ENCODE measurements at places on chromosomes 4 and X.

GRCh38 chr4:67401902-67402301 is 143.4 kb downstream of the CENPC start:
- DNase-seq, result no peak

DNA sequence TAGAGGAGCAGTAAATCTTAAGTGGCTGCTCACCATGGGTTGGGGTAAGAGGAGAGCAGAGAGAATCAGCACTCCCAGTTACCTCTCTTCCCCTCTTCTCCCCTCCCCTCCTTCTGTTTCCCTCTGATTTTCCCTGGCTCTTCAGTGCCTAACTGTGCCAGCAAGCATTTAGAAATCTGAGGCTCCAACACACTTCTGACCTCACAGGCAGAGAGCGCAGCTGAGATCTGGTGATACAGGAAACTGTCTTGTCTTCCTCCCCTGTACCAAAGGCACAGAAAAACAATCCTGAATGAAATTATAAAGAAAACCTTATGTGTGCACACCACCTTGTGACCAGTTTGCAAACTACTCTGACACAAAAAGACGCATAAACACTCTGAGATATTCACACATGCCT is 82.4 kb upstream of the SMIM10 start:
- no peak for DNase-seq

GRCh38 chr4:171016145-171016544 is 797.1 kb upstream of the GALNTL6 start:
- DNase-seq, result no peak

DNA sequence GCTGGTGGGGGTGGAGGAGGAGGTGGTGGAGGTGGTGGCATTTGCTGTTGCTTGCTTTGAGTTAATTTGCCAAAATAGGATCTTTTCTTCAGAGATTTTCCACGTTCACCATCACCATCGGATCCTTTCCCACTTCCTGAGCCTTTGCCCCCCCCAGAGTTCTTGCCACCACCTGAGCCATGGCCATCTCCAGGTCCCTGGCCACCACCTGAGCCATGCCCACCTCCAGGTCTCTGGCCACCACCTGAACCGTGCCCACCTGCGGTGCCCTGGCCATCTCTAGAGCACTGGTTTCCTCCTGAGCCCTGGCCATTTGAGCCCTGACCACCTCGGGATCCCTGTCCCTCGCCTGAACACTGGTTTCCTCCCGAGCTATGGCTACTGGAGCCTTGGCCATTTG is 1.9 kb downstream of the IRS4 start:
- DNase-seq, result no peak

GRCh38 chr4:21410372-21410771 is 538.2 kb downstream of the KCNIP4 start:
- DNase-seq, result no peak

DNA sequence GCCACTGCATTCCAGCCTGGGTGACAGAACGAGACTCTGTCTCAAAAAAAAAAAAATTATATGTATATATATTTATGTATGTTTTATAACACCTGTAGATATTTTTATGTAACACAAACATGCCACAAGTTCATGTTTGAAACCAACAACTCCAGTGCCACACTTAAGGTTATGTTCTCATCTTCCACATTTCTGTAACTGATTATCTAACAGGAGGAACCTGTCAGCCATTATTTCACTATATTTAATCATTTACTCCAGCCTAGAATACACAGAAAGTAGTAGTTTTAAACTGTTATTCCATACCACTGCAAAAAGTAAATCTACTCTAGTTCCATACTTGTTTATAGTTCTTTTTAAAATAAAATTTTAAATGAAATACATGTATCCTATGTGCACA is 32.3 kb downstream of the MCUB start:
- no peak for DNase-seq
